ENCODE measurements at places on chromosomes 3 and 15.

- no peak for DNase-seq
Observed at GRCh38 chr3:169295912-169296570, 367.5 kb downstream of the MECOM start.

- no peak for DNase-seq
Observed at GRCh38 chr3:16319307-16319706, 54.3 kb downstream of the OXNAD1 start.

- DNase-seq, result no peak
Observed at GRCh38 chr15:89175617-89176191, 45.7 kb downstream of the RLBP1 start.

DNA sequence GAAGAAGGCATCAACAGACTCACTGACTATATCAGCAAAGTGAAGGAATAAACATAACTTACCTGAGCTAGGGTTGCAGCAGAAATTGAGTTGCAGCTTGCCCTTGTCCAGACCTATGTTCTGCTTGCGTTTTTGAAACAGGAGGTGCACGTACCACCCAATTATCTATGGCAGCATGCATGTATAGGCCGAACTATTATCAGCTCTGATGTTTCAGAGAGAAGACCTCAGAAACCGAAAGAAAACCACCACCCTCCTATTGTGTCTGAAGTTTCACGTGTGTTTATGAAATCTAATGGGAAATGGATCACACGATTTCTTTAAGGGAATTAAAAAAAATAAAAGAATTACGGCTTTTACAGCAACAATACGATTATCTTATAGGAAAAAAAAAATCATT, 17.8 kb downstream of the LMOD3 start:
- no peak for DNase-seq

- DNase-seq, result no peak
Observed at GRCh38 chr3:23900744-23901143, 16.0 kb downstream of the NKIRAS1 start.

- no peak for DNase-seq
Observed at GRCh38 chr15:38665586-38666305, 101.1 kb upstream of the RASGRP1 start.

DNA sequence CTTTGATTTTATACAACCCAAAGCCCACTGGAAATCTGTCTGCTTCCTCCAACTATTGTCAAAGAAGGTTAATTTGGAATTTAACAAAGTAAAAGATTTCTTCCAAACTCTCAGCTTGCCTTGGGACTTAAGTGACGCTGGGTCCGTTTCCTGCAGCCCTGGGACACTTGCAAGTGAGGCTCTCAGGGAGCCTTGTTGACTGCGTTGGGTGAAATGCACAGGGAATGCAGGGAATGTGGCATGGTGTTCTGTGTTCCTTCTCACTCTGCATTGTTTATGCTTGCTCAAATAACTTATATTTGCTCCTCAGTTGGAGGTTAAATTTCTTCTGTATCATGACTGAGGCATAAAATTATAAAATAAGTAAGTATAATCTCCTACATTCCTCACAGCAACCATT, 60.9 kb upstream of the TJP1 start:
- DNase-seq, result no peak

GRCh38 chr15:65275728-65276126, 11.0 kb downstream of the PARP16 start:
- no peak for DNase-seq

- no peak for DNase-seq
Observed at GRCh38 chr3:58626841-58627569, 39.6 kb downstream of the FAM3D start.

Data from NCI-H748 treated with DMSO at 0.1 percent for 48 hours (cell line).